SK-N-MC (cell line): ENCODE measurements at places on chromosomes 2 and 18.

- DNase-seq, result no peak
These were observed 33.9 kb downstream of the RBMS1 start for GRCh38 chr2:160459538-160460332.

DNA sequence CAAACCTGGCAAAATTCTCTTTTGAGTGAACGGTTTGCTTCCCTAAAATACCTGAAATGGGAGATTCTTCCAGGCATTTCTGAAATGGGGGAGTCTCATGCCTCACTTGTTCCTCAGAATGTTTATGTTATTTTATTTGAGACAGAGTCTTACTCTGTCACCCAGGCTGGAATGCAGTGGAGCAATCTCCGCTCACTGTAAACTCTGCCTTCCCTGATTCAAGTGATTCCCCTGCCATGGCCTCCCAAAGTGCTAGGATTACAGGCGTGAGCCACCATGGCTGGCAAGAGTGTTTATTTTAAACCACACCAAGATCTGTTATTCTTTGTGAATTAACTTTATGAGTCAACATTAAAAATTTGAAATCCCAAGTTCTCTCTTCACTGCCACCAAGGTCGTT is 6.4 kb upstream of the FHL2 start:
- no peak for DNase-seq

GRCh38 chr18:2854875-2855274 is 8.1 kb downstream of the EMILIN2 start:
- DNase-seq, result no peak

DNA sequence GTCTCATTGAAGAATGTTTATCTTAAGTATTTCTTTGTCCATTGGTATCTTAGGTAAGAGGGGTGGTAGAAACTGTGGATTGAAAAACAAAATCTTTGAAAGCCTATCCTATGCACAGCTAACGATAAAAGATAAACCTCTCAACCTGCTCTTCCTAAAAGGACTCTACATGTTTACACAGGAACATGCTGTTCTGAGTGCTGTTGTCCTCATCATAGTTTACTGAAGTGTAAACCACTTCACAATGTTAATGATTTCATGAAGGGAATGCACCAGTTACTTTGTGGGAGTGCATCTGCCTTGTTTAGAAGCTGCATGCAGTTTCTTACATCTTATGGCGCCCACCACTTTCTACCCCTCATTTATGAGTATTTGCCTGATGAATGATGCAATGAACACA is 1.2 kb downstream of the ACMSD start:
- no peak for DNase-seq

- no peak for DNase-seq
These were observed 288.4 kb downstream of the ASXL3 start for GRCh38 chr18:33866386-33866785.

DNA sequence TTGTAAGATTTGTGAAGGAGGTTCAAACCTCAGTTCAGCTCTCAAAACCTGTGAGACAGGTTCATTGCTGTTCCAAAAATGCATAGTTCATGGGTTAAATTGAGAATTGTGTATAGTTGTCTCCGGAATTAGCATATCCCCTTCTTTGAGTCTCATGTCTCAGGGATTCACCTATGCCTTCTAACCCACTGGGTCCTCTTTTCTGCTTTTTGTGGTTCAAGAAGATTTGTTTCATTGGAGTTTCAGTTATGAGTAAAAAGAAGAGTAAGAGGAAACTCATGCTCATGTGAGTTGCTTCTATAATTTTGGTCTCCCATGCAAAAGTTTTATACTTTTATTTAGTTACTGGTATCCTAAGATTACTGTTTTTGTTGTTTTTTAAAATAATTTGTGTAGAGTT is 1219.8 kb upstream of the ZEB2 start:
- DNase-seq, result no peak

- no peak for DNase-seq
These were observed 2.1 kb downstream of the LBH start for GRCh38 chr2:30233271-30234009.

DNA sequence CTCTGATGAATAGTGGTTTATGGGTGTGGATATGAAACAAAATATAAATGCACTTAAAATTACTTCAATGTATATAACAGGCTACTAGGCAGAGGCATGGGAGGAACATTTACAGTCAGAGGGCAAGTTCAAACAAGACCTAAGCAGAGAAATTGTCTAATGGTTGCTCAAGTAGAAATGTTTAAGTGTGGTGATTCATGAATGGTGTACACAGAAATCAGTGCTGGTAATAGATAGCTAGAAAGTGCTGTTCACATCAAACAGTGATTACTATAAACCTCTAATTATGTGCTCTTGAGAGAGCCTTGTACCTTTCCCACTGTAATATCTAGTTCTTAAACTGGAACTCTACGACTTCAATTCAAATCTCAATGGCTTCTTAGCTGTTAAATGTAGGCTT is 485.1 kb downstream of the NRXN1 start:
- DNase-seq, result no peak

DNA sequence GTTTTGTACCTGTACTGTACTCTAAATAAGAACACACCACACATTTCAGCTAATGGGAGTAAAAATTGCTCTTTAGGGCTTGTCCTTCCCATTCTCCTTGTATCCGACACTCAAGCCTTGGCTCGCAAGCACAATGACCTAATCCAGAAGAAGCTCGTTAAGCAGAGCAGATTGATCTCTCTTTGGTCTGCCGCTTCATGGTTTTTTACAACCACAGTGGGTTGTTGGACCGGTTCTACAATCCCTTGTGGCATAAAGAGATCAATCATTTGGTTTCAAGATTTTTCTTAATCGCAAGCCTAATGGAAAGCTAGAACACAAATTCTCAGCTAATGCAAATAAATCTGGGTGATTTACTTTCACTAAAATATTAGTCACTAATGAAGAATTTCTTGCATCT is 662.1 kb downstream of the LRP1B start:
- DNase-seq, result no peak

- no peak for DNase-seq
These were observed 190.0 kb downstream of the ALPK2 start for GRCh38 chr18:58438958-58439300.

- no peak for DNase-seq
These were observed 6.8 kb downstream of the TFPI start for GRCh38 chr2:187547353-187547979.

DNA sequence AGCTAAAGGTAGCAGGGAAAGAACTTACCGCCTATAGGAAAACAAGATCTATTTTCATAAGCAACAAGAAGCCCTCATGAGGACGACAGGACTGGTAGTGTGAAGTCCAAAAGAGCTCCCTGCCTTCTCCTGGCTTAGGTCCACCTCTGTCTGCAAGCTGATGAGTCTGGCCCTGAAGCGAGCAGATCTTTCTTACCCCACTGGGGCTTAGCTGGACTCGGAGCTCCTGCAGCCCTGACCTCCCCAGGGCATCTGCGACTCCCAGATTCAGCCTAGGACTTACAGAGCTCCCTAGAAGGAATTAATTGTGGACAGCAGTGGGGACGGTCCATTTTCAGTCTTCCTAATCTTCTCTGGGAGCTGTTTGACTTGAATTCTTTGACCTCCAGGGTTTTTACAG is 53.7 kb downstream of the MCFD2 start:
- DNase-seq, result no peak

- no peak for DNase-seq
These were observed 694.2 kb upstream of the GYPC start for GRCh38 chr2:125961739-125962138.

DNA sequence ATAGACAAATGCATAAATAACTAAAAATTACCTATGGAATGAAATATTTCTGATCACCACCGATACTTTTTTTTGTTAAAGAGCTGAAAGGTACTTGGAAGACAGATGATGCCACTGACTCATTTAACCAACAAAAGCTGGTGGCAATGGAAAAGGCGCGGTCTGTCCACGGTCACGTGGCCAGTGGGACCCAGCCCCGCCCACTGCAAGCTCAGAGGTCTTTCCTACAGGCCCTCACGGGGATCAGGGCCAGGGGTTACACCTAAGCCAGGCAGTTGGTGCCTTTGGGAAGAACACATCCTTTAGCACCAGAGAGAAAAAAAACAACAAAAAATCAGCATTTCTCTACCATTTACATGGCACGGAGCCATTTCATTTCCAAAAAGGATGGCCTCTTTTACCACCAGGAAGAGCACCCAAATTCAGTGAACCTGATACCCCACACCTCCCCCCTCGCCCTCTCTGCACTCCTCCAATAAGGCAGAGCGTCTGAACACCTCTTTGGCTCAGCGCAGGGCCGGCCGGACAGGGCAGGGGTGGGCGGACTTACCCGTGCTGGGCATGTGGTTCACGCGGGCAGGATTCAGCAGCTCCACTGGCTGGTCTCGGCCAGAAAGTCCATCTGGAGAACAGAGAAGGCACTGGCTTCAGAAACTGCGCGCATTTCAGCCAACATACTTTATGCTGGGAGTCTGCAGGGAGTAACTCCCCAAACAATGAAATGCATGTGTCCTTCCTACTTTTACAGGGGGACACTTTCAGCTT is 164.6 kb downstream of the HDAC4 start:
- no peak for DNase-seq
